ENCODE measurements at places on chromosomes 13 and 19. TPM values are rescaled to one million over a fixed set of nuclear protein-coding genes. Genes with fewer than 3 reads are reported as not detected.

The REXO1 gene
- 11.0 TPM for total RNA-seq

The PNMA8A gene
- 46.3 TPM for total RNA-seq

The ZNF699 gene
- total RNA-seq, result 26.3 TPM

The CYP4F8 gene
- total RNA-seq, result not detected

The IGFL2 gene
- 2.2 TPM for total RNA-seq

The ZBTB45 gene
- 10.3 TPM for total RNA-seq

The SLC25A41 gene
- 0.63 TPM for total RNA-seq

The CABP5 gene
- total RNA-seq, result not detected

The ZNF729 gene
- total RNA-seq, result not detected

The NCR1 gene
- not detected for total RNA-seq
